ENCODE measurements at places on chromosomes 5 and 9. TPM values are rescaled to one million over a fixed set of nuclear protein-coding genes. Genes with fewer than 3 reads are reported as not detected.

Gene NOL6
- 36.9 TPM for polyA plus RNA-seq

Gene DNAH5
- polyA plus RNA-seq: 0.27 TPM

Gene BSPRY
- 3.2 TPM for polyA plus RNA-seq

Gene ANKRD33B
- 0.22 TPM for polyA plus RNA-seq

Gene TMED9
- 125 TPM for polyA plus RNA-seq
